ENCODE measurements at places on chromosomes 13 and 19. TPM values are rescaled to one million over a fixed set of nuclear protein-coding genes. Genes with fewer than 3 reads are reported as not detected.

FXYD1 gene
- total RNA-seq = not detected

PSG5 gene
- not detected for total RNA-seq

CEACAM21 gene
- 5.6 TPM for total RNA-seq

TNNI3 gene
- 2.4 TPM for total RNA-seq

SIAH3 gene
- total RNA-seq = not detected

TNFSF9 gene
- not detected for total RNA-seq

NDUFA13 gene
- total RNA-seq = 158 TPM

DNA sequence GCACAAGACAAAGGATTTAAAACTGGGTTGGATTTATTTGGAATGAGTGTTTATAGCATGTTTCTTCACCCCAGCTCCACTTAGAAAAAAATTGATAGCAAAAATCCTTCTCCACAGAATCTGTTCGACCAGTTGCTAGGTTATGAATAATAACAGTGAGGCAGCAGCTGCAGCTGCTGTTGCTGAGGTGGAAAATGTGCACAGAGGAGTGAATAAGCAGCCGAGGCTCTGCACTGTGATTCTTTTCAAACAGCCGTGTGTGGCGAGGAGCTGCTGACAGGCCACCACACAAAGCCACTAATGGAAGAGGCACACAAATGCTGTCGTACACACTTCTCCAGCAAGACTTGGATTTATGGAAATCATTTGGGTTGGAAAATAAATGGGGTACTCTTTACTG is 6.4 kb upstream of the RASL11A start:
- DNase-seq = peak; percentile 92
- no peak overlapping the region for H3K4me3 ChIP-seq
- no peaks in the 10 kb centered on the region for H3K27me3 ChIP-seq
- H3K4me1 ChIP-seq = peaks cover 21% of the 10 kb centered on the region

GRCh38 chr13:102530751-102531150 is 66.0 kb upstream of the TPP2 start:
- no peak overlapping the region for H3K27ac ChIP-seq
- H3K27me3 ChIP-seq = no peaks in the 10 kb centered on the region
- no peak for DNase-seq
- H3K4me1 ChIP-seq = no peaks in the 10 kb centered on the region
- no peak overlapping the region for H3K4me3 ChIP-seq

- no peak overlapping the region for H3K27ac ChIP-seq
- H3K27me3 ChIP-seq = no peaks in the 10 kb centered on the region
- H3K36me3 ChIP-seq = no peaks in the 10 kb centered on the region
- DNase-seq = no peak
- no peaks in the 10 kb centered on the region for H3K4me1 ChIP-seq
- H3K4me3 ChIP-seq = no peak overlapping the region
These were observed 148.5 kb downstream of the ZNF486 start for GRCh38 chr19:20315543-20315942.

GRCh38 chr19:7605490-7606222 is 10.0 kb downstream of the CAMSAP3 start:
- no peaks in the 10 kb centered on the region for H3K36me3 ChIP-seq
- H3K4me3 ChIP-seq = no peak overlapping the region

DNA sequence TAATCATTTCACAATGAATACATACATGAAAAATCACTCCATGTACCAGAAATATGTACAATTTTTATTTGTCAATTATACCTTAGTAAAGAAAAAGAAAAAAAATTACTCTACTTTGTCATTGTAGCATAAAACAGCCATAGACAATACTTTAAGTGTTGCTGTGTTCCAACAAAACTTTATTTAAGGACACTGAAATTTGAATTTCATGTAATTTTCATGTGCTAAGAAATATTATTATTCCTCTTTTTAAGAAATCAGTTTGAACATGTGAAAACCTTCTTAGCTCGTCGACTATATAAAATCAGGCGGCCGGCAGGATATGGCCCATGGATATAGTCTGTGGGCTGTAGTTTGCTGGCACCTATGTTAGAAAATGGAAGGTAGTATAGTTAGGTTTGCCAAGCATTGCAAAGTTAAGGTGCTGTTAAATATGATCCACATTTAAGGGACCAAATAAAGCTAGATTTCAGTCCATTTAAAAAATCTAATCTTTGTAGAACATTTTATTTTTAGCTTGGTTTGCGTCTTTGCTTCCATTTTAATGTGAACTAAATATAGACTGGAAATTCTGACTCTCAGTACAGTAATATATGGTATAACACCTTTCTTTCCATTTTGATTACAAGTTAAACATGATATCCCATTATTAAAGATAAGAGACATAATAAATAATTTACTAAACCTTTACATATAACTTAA is 6.5 kb downstream of the DGKH start:
- no peaks in the 10 kb centered on the region for H3K4me1 ChIP-seq
- no peak overlapping the region for H3K27ac ChIP-seq
- no peak overlapping the region for H3K4me3 ChIP-seq
- H3K36me3 ChIP-seq = no peaks in the 10 kb centered on the region

DNA sequence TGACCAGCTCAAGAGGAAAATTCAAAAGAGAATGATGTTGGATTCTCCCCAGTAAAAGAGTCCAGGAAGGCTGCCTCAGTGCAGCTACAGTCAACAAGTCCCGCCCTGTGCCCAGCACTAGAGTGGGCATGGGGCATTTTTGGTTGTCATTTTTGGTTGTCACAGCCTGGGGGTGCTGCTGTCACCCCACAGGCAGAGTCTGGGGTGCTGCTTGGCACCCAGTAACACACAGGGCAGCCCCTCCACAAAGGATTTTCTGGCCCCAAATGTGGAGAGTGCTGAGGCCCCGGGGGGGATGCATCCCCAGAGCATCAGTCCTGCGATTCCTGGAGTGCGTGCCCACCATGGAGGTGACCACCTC is 28.2 kb upstream of the TMEM255B start:
- DNase-seq = no peak
- no peak overlapping the region for H3K27ac ChIP-seq
- H3K27me3 ChIP-seq = no peaks in the 10 kb centered on the region
- H3K4me1 ChIP-seq = no peaks in the 10 kb centered on the region
- no peak overlapping the region for H3K4me3 ChIP-seq

DNA sequence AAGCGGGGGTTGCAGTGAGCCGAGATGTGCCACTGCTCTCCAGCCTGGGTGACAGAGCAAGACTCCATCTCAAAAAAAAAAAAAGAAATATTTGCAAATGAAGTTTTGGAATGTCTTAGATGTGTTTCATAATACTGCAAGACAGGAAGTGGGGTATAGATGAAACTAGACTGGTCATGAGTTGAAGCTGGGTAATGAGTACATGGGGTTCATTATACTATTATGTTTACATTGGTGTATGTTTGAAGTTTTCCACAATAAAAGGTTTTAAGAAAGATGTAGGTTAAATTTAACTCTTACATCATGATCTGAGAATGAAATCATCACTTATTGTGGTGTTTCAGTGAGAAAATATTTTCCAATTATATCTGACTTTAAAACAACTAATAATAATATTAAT is 19.0 kb downstream of the FNDC3A start:
- H3K27ac ChIP-seq = no peak overlapping the region
- no peaks in the 10 kb centered on the region for H3K4me1 ChIP-seq
- H3K27me3 ChIP-seq = no peaks in the 10 kb centered on the region
- H3K4me3 ChIP-seq = no peak overlapping the region
- H3K36me3 ChIP-seq = no peaks in the 10 kb centered on the region
- no peak for DNase-seq

DNA sequence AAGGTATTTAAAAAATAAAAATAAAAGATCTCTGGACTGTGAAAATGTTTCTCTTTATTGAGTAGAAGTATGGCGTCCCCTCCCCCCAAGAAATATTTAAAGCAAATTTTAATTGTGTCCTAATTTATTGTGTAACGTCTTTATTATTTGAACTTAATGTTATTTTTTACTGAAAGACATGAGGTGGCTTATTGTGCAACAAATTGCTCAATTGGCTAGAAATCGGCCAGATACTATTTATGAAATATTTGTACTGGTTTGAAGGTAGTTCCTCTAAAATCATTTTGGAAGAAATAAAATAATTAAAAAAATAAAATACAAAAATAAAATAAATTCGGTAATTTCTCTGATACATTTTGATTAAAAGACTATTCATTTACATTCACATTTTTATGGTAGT is 162.3 kb downstream of the DACH1 start:
- no peaks in the 10 kb centered on the region for H3K36me3 ChIP-seq
- H3K27me3 ChIP-seq = no peaks in the 10 kb centered on the region
- no peak overlapping the region for H3K4me3 ChIP-seq
- H3K27ac ChIP-seq = no peak overlapping the region
- no peaks in the 10 kb centered on the region for H3K4me1 ChIP-seq
- no peak for DNase-seq

DNA sequence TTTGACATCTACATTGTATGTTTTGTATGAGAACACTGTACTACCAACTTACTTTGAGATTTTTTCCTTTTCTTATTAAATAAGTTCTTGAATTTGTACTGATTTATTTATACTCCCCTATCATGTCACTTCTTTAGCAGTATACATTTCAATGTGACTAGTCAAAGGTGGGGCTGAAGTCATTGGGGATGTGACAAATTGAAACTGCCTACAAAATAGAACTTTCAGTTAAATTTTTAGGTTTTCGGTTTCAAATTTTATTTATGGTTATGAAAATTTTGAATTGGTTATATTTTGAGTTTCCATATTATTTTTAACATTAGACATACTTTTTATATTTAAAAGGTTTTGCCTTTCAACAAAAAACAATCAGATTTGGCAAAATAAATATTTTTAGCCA is 221.6 kb downstream of the NBEA start:
- no peak overlapping the region for H3K4me3 ChIP-seq
- H3K27ac ChIP-seq = no peak overlapping the region
- DNase-seq = no peak
- H3K36me3 ChIP-seq = no peaks in the 10 kb centered on the region

DNA sequence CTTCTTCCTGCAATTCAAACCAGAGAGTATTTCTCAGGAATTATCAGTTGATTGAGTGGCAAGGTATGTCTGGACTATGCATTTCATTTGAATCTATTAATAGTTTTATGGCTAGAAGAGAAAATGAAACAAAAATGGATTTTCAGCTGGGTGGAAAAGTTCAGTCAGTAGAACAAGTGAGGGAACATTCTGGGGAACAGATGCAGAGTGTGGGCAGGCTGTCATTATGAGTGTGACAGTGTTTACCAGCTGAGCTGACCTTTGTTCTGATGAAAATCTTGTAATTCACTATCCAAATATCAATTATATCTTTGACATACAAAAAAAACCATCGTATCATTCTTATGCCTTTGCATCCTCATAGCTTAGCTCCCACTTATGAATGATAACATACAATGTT is 2.6 kb upstream of the CLC start:
- no peak overlapping the region for H3K4me3 ChIP-seq
- H3K27ac ChIP-seq = no peak overlapping the region
- no peaks in the 10 kb centered on the region for H3K4me1 ChIP-seq
- peaks cover 3% of the 10 kb centered on the region for H3K27me3 ChIP-seq
- no peak for DNase-seq

DNA sequence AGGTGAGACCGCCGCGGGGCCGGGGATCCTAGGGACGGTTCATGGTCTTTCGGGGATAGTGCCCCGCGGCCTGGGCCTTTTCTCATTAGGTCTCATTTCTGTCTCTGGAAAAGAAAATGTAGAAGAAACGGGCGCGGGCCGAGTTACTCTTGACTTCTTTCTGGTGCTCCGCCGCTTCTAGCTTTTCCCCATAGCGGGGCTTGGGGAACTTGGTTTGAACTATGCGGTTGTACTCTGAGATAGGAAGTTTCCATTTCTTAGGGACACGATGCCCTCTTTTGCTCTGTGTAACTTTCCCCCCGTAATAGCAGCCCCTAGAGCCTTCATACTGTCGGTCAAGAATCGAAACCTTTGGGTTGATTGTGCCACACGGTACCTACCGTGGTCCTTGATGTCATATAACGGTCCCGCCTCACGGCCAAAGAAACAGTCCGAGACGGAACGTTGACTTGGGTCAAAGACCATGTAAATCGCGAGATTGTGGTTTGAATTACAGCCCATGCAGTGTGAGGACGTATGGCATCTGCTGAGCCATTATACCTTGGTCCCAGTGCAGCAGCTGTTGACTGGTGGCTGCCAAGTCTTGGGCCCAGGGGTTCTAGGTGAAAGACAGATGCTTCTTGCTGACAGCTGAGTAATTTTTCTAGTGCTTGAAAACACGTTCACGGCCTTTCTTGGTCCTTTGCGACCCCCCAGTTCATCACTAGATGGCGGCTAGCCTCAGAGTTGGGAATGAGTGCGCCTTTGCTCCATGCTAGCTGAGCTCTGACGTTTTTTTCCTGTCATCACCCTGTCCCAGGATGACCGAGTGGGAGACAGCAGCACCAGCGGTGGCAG is 487 bp downstream of the RPS5 start:
- peaks cover 45% of the 10 kb centered on the region for H3K36me3 ChIP-seq
- H3K27me3 ChIP-seq = no peaks in the 10 kb centered on the region
- peak; percentile 59 for DNase-seq
- H3K27ac ChIP-seq = peak overlapping the region; percentile 87
- H3K4me1 ChIP-seq = peaks cover 3% of the 10 kb centered on the region

- H3K27ac ChIP-seq = no peak overlapping the region
- H3K27me3 ChIP-seq = no peaks in the 10 kb centered on the region
- H3K4me1 ChIP-seq = no peaks in the 10 kb centered on the region
- no peaks in the 10 kb centered on the region for H3K36me3 ChIP-seq
- peak; percentile 87 for DNase-seq
- H3K4me3 ChIP-seq = no peak overlapping the region
These were observed 47.0 kb upstream of the PNMA8B start for GRCh38 chr19:46542428-46543230.

- H3K4me3 ChIP-seq = no peak overlapping the region
- no peaks in the 10 kb centered on the region for H3K27me3 ChIP-seq
- H3K4me1 ChIP-seq = no peaks in the 10 kb centered on the region
- peak; percentile 3 for DNase-seq
These were observed 40.6 kb downstream of the ZNF254 start for GRCh38 chr19:24127601-24128000.

DNA sequence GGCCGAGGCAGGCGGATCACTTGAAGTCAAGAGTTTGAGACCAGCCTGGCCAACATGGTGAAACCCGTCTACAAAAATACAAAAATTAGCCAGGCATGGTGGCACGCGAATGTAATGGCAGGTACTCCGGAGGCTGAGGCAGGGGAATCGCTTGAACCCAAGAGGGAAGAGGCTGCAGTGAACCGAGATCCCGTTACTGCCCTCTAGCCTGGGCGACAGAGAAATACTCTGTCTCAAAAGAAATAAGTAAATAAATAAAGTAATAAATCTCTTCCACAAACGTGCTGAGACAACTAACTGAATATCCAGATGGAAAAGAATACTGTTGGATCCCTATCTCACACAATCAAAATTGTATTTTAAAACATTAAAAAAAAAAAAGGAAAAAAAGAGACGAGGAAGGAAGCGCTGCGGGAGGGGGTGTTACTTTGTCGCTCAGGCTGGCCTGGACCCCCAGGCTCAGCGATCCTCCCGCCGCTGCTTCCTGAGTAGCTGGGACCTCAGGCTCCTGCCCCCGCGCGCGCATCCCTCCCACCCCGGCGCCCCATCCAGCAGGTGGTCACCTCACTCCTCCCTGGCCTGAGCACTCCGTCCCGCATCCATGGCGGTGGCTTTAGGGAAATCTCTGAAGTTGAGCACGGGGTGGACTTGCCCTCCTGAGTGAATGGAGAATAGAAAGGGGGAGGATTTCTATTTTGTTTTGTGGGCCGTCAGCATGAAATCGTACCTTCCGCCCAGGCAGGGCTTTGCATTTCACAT is 628 bp upstream of the ZNF813 start:
- H3K36me3 ChIP-seq = no peaks in the 10 kb centered on the region
- no peaks in the 10 kb centered on the region for H3K27me3 ChIP-seq
- DNase-seq = peak; percentile 4
- H3K27ac ChIP-seq = peak overlapping the region; percentile 84
- no peaks in the 10 kb centered on the region for H3K4me1 ChIP-seq

- H3K4me1 ChIP-seq = peaks cover 6% of the 10 kb centered on the region
- DNase-seq = no peak
- no peaks in the 10 kb centered on the region for H3K27me3 ChIP-seq
- no peaks in the 10 kb centered on the region for H3K36me3 ChIP-seq
- H3K27ac ChIP-seq = no peak overlapping the region
- no peak overlapping the region for H3K4me3 ChIP-seq
These were observed 114.9 kb upstream of the WASF3 start for GRCh38 chr13:26442541-26442940.
